ENCODE measurements at places on chromosomes 7 and 10.

GRCh38 chr10:77827366-77827765 is 99.2 kb downstream of the DLG5 start:
- no peak for DNase-seq

- DNase-seq = no peak
Measured at GRCh38 chr7:64640504-64640903, 25.4 kb upstream of the ZNF107 start.

- no peak for DNase-seq
Measured at GRCh38 chr7:115476671-115477181, 553.8 kb downstream of the TFEC start.

DNA sequence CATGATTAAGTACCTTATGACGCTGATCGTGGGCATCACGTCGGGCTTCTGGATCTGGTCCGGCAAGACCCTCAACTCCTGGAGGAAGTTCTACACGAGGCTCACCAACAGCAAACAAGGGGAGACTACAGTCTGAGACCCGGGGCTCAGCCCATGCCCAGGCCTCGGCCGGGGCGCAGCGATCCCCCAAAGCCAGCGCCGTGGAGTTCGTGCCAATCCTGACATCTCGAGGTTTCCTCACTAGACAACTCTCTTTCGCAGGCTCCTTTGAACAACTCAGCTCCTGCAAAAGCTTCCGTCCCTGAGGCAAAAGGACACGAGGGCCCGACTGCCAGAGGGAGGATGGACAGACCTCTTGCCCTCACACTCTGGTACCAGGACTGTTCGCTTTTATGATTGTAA is 2.5 kb downstream of the FZD1 start:
- DNase-seq = no peak

DNA sequence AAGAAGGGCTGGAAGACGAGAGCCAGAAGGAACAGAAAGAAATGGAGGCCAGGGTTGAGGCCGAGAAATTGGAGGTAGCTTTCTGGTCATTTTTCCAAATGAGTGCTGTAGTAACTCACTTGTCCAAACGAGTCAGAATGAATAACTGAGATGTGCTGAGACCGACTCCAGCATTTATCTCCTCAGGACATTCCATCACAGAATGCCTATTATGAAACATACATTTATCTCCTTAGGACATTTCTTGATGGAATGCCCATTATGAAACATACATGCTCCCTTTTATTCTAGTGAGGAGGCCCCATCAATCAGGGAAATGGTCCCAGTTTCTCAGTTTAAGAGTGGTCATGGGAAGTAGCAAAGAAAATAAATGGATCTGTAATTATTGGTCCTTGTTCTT is 16.5 kb downstream of the AVL9 start:
- no peak for DNase-seq

DNA sequence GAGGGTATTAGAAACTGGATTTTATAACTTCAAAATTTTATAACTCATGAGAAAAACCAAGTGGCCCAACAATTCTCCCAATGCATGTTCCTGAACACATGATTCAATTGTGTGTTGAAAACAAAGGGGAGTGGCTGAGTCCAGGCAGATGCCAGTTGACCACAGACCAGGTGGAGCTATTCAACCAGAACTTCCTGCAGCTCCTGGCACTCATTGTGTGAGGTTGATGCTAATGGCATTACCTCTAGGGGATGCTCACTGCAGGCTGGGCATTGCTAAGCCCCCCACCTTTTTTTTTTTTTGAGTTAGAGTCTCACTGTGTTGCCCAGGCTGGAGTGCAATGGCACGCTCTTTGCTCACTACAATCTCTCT is 20.3 kb downstream of the MYOF start:
- DNase-seq = no peak

- peak; percentile 13 for DNase-seq
Measured at GRCh38 chr10:24952143-24952706, at the start of gene PRTFDC1. Gene PRTFDC1 (minus strand): TSS chr10:24952606. CDS start chr10:24952575, 31 bp downstream.

- no peak for DNase-seq
Measured at GRCh38 chr7:44713141-44713540, 35.5 kb upstream of the ZMIZ2 start.

DNA sequence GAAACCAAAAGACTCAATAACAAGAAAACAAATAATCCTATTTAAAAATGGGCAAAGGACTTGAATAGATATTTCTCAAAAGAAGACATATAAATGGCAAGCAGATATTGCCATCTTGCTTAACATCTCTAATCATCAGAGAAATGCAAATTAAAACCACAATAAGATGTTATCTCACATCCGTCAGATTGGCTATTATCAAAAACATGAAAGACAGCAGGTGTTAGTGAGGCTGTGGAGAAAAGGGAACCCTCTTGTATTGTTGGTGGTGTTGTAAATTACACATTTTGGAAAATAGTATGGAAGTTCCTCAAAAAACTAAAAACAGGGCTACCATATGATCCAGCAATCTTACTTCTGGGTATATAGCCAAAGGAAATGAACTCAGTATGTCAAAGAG is 25.7 kb downstream of the OPALIN start:
- DNase-seq = no peak

DNA sequence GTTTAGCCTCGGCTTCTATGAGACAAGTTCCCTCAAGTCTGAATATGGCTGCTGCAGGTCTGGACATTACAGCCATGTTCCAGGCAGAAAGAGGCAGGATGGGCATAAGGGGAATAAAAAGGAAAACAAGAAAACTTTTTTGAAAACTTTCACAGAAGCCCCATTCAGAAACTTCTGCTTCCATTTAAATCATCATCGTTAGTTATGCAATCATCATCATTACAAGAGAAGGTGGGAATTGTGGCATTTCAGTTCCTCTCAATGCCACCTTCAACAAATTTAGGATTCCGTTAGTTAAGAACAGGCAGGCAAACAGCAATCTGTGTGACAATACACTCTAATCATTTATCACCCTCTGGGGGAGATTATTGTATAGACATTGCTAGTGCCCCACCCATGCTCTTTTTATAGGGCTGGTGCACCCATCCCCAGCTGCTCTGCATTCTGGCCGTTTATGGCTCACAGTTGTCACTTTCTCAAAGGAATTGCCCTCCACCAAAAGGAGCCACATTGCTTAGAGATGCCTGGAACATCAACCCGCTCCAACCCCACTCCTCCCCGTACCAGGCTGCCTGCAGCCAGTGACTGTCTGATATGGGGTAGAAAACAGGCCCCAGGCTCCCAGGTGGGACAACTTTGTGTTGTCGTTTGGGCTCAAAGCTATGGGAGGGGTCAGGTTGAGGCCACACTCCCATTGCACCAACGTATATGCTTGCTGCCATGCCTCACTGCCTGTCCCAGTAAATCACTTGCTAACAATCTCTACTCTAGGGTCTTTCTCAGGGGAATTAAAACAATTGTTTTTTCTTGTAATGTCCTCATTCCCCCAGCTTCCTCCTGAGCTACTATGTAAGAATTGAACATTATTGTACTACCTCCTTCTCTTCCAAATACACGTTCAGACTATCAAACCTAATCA is 24.2 kb downstream of the ITGB8 start:
- no peak for DNase-seq

DNA sequence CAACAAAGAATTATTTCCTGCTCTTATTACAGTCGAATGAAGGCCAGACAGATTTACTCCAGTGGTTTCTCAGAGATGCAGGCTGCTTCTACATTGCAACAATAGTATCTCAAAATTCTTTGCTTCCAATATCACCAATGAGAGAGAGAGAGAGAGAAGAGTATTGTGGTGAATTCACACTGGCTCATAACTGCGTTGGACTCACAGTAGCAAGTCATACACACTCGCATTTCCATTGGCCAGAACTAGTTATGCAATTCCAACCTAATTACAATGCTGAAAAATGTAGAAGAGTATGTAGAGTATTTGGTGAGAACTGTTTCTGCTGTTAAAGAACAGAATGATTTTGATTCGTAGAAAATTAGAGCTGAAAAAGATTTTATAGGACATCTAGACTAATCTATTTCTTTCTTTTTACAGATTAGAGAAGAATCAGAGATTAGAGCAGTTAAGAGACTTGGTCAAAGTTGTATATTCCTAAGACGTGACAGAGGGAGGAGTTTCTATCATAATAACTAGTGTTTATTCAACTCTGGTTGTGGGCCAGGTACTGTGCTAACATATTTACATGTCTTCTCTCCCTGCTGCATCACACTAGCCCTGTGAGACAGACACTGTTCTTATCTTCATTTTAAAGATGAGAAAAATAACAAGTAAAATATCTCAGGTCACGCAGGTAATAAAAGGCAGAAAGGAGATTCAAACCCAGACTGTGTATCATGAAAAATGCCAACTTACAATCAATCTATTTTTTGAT is 34.6 kb upstream of the PDK4 start:
- no peak for DNase-seq

DNA sequence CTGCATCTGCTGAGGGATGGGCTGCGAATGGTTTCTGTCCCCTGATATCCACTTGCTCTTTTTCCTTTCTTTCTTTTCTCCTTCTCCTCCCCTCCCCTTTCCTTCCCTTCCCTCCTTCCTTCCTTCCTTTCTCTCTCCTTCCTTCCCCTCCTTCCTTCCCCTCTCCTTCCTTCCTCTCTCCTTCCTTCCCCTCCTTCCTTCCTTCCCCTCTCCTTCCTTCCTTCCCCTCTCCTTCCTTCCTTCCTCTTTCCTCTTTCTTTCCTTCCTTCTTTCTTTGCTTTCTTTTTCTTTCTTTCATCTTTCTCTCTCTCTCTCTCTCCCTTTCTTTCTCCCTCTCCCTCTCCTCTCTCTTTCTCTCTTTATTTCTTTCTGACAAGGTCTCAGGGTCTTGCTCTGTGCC is 20.2 kb upstream of the SPDYE1 start:
- DNase-seq = no peak

GRCh38 chr7:131948434-131949053 is 392.1 kb upstream of the PODXL start:
- DNase-seq = no peak

- DNase-seq = no peak
Measured at GRCh38 chr7:41328544-41328943, 374.3 kb downstream of the INHBA start.

DNA sequence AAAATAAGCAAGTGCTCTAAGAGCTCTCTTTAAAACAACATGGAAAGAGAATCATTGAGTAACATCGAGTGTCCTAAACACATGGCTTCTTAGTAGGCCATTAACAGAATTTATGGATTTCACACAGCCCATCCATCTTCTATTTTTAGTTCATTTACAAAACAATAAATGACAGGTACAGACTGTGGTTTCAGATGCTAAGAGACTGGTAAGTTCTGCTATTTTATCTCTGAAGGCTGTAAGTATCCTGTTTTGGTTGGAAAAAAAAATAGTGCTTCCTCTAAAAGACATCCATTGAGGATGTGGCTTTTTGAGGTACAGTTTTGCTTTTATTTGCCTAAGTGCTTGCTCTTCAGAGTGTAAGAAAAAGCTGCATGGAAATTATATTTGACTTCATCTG is 27.4 kb upstream of the GNAI1 start:
- DNase-seq = no peak

DNA sequence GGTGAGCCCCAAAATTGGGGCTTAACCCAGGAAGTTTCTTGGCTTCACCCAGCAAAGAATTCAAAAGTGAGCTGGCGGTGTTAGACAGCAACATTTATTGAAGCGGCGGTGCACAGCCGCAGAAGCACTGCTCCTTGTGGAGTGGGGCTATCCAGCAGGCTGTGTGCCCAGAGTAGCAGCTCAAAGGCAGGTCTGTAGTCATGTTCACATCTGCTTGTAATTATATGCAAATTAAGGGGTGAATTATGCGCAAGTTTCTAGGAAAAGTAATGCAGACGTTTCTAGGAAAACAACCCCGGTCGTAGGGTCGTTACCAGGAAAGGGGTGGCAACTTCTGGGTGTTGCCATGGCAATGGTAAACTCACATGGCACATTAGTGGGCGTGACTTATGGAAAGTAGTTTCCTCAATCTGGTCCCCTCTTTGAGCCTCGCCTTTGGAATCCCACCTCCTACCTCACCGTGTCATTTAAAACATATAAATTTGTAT is 13.7 kb upstream of the KBTBD2 start:
- DNase-seq = peak; percentile 62

DNA sequence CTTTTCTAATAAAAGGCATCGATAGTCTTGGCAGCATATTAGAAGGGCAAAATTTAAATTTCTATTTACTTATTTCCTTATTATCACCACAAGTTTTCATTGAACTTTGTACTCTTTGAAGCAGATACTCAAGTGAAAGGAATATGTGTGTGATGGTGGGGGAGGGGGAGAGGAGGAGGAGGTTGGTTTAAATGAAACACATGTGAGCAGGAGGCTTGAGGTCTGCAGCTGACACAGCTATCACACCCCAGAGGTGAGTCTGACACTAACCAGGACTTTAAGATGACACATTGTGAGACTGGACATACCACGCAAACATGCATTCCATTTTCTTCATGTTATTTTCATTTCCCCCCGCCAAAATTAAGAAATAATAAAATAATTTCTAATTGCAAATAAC is 63.3 kb downstream of the CTTNBP2 start:
- DNase-seq = no peak

DNA sequence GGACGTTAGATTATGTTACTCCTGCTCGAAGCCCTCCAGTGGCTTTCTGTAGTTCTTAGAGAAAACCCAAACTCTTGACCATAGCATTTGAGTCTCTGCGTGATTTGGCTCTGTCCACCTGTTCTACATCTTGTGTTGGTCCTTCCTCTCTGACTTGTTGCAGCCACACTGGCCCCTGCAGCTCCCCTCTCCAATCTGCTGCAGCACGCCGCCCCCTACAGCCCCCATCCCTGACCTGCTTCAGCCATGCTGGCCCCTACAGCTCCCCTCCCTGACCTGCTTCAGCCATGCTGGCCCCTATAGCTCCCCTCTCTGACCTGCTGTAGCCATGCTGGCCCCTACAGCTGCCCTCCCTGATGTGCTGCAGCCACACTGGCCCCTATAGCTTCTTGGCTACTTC is 29.2 kb downstream of the TRRAP start:
- DNase-seq = no peak

- DNase-seq = no peak
Measured at GRCh38 chr7:503575-504111, 16.0 kb downstream of the PDGFA start.

- DNase-seq = no peak
Measured at GRCh38 chr7:13963925-13964324, 25.5 kb downstream of the ETV1 start.

DNA sequence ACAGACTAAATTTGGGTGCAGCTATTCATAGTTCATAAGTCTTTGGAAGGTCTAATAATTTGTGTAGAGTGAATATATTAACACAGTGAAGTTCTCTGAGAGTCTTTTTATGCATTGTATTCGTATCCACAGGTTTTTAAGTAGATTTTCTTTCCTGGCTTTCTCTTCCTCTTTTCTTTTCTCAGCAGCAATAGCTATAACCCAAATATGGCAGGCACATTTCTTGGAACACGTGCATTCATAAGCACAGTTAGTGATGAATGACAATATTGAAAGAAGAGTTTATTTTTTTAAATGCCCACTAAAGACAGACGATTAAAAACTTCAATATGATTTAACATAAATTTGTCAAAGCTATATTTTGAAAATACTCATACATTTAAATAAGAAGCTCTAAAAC is 220.5 kb upstream of the MBL2 start:
- DNase-seq = no peak
